Activated CD4-positive, alpha-beta memory T cell treated with anti-CD3 and anti-CD28 coated beads, Interleukin-2, amount 10 ng/mL, durations not matched to agents 7 days and 5 days (primary cell): ENCODE measurements at places on chromosomes 2 and 18. TPM values are rescaled to one million over a fixed set of nuclear protein-coding genes. Genes with fewer than 3 reads are reported as not detected.

DNA sequence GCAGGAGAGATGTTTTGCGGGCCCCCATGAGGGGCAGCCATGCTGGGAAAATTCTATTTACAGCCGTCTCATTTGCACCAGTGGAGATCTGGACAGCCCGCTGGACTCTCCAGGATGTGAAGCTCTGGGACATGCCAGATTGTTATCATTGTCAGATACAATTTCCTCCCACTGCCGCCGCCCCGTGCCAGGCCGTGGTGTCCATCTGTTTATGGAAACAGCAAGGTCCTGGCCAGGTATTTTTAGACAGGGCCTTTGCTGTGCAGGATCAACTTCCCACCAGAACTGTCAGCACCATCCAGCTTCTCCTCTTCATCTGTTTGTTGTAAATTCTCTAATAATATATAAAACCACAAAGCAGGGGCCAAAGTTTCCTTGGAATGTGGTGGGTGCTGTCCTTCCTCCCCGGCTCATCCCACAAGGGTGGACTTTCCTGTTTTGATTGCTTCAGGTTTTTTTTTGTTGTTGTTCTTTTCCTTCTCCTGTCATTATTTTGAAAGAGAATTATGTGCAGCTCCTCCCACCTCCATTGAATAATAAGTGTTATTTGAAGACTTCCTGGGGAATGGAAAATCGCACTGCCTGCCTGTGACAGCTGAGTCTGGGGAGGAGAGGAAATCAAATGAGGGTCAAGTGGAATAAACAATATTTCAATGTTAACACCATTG is 398.1 kb downstream of the TNS1 start:
- no peak for DNase-seq

GRCh38 chr2:148978706-148979105 is 59.8 kb upstream of the LYPD6B start:
- no peak for DNase-seq

DNA sequence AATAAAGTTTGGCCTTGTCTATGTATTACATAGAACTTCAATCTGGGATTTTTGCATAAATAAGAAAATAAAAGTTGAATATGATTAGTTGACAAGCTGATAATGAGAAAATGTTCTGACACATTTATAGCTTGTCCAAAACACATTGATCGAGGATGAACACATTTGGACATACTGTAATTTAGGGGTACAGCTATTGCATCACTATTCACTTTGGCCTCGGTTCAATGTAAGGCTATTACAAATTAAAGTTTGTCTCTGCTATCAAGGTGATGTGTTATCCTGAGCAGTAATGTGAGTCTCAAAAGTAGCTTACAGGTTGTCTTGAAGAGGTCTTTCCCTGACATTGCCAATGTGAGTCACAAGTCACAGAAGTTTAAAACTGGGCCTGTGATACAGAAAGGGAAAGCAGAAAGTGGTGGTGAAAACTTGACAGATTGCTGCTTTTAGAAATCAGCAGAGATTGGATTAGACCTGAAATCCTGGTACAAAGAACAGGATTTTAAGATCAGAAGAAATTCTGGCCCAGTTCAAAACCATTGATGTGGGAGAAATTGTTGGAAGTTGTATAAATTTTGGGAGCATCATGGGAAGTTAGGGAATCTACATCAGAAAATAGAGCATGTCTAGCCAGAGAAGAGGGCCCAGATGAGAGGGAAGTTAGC is 674.1 kb downstream of the NYAP2 start:
- no peak for DNase-seq

GRCh38 chr2:218927876-218928275 is 31.6 kb upstream of the CDK5R2 start:
- DNase-seq, result no peak

- DNase-seq, result no peak
Observed at GRCh38 chr2:143312441-143312840, 183.2 kb downstream of the ARHGAP15 start.

DNA sequence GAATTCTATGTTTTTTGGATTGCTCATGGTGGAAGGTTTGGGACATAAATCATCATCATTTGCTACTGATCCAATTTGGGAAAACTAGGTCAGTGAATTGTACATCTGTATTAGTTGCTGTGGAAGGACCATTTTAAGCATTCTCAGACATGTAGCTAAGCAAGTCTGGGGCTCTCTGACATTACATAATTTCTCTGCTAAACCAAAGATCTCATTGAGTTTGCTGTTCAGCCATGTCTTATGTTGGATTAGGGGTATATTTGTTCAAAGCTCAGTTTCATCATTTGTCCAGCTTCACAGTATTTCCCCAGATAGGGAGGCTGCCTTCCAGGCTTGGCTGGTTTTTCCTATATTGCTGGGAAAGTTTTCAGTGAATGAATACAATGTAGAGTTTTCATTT is 399.7 kb downstream of the MTX2 start:
- no peak for DNase-seq

DNA sequence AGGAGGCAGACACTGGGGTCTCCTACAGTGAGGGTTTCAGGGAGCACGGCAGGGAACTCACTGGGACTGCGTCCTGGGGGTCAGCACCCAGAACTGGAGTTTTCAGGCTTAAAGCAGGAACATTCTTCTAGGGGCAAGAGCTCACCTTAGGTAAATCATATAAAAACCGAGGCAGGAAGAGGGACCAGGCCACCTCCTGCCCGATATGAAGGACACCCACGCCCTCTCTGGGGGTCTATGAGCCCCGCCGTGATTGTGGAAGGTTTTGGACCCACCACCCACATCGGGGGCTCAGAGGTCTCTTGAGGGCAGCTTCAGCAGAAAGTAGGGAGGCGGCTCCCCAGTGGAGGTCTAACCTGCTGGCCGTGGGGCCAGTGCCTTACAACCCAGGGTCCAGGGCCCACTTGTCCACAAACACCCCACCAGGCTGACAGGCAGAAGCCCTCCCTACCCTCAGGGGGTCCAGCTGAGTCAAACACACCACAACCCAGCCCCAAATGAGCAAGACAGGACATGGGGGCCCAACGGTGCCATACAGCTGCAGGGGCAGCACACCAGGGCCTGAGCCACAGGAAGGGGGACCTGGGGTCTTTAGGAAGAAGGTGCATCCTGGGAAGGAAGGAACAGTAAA is 25.3 kb downstream of the CROCC2 start:
- peak; percentile 5 for DNase-seq

- no peak for DNase-seq
Observed at GRCh38 chr18:54607213-54608027, 16.4 kb downstream of the DYNAP start.

DNA sequence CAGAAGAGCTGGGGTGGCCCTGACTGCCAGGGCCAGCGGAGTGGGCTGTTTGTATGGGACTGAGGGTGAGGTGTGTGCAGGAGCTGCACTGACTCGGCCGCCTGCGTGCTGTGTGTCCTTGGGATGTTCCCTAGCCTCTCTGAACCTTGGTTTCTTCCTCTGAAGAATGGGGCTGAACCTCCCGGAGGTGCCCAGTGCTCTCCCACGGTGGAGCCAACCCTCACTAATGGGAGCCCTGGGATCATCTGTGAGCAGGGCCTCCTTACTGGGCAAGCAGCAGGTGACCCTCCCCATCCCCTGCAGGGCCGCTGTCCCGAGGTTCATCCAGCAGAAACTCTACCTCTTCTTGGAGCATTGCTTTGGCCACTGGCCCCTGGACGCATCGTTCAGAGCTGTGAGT is 11.7 kb upstream of the CCDC74A start:
- no peak for DNase-seq

GRCh38 chr2:72126186-72127100 is 21.2 kb downstream of the CYP26B1 start:
- no peak for DNase-seq

DNA sequence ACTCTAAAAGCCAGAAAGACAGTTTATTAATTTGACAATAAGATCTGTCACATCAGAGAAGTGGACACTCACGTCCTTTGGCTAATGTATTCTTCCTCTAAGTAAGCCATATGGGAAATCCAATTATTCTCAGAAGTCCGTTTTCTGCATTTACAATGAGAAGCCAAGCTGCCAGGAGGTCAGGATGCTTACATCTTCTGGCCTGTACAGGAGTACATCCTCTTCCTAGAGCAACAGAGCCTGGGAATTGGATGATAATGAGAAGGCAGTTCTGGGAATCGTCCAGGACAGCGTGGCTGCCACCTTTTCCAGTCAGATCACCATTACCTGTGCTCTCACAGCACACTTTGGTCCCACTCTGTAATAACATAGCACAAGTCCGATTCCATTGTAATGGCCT is 5.2 kb downstream of the RAPGEF4 start:
- DNase-seq, result no peak

DNA sequence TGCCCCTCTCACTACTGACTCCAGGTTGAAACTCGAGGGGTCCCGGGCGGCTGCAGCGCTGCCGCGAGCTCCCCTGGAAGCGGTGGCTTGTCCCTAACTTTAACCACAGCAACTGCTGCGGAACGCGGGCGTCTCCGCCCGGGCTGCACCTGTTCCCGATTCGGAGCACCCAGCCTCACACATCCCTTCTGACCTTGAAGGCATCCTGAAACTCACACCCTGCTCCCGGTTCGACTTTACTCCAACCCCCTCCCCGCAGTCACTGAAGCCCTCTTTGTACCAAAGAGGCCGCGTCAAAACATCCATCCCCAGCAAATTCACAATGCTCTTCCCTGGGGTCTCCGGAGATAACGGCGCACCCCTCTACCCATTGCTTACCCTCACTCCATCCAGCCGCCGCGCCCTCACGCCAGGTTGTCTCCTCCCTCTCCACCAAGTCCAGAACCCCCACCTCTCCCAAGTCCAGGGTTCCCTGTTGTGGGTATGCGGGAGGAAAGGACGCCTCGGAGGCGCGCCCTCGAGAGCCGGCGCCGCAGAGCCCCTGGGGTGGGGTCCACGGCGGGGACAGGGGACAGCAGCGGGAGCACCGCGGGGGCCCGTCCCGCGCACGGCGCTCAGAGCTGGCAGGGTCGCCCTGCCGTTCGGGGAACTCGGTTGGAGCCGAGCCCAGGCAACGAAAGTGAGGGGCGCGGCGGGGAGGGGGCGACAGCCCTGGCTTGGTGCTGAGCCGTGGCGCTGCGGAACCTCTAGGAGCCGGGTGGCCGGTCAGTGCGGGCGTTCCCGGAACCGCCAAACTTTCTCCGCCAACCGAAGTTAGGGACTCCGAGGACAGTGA is 934 bp downstream of the MYO5B start:
- no peak for DNase-seq

- no peak for DNase-seq
Observed at GRCh38 chr2:240455272-240455646, 19.8 kb downstream of the GPC1 start.

DNA sequence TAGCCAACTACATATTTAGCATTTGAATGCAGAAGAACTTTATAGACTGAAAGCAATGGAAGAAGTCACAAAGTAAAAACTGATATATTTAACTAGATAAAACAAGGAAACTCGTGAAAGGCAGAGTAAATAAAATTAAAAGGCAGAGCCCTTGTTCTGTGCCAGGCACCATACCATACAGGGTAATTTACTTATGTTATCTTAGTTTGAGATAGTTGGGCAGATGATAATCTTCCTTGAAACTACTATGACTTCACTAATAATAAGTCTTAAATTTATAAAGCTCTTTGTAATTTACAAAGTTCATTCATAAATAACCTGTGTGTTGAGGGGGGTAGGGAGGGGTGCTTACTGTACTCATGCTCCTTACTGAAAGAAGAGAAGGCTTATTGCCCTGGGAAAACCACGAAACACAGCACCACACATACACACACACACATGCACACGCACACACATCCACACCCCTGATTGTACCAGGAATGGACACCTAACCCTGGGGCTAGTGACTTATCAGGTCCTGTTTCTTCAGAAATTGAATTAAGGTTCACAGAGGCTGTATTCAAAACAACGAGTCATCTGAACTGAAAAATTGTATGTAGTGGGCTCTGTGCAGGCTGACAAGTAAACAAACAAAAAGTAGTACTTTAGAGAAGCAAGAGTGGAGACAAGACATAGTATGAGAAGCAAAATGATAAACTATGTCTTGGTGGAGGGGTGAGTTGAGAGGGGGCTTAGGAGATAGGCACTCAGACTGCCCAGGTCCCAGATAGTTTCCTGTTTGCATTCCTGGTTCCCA is 38.1 kb downstream of the AGFG1 start:
- DNase-seq, result no peak

- DNase-seq, result no peak
Observed at GRCh38 chr2:136534811-136535210, 230.5 kb upstream of the THSD7B start.

DNA sequence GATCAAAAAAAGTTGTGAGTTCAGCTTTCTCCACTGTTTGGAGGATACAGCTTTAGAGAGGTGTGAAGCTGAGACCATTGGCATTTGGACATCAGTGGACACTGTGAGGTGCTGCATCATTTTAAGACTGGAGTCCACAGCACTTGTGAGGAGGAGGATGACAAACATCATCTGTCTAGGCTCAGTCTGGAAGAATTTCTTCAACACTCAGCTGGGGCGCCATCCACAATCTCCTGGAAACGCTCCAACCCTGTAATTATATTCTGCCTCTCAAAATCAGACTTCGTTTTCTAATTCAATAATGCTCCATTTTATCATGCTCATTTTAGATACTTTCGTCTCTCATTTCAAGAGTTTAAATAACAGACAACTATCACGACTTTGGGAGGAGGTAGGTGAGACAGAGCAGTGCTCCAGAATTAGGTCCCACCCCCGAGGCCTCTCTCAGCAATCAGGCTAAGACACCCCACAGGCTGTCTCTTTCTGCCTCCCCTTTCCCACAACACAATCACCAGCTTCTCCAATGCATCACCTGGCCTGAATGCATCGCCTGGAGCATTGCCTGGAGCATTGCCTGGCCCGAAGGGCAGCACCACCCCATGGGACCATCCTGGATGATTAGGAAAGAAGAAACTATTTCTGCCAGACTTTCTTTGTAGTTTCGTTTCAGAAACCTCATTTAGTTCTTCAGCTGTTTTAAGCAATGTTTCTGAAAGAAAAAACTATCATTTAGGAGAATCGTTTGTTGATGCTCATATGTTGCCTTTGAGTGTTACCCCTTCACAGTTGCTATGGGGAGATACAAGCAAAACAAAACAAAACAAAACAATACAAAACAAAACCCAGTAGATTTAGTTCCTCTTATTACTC is 37.0 kb upstream of the DPP10 start:
- DNase-seq, result no peak

DNA sequence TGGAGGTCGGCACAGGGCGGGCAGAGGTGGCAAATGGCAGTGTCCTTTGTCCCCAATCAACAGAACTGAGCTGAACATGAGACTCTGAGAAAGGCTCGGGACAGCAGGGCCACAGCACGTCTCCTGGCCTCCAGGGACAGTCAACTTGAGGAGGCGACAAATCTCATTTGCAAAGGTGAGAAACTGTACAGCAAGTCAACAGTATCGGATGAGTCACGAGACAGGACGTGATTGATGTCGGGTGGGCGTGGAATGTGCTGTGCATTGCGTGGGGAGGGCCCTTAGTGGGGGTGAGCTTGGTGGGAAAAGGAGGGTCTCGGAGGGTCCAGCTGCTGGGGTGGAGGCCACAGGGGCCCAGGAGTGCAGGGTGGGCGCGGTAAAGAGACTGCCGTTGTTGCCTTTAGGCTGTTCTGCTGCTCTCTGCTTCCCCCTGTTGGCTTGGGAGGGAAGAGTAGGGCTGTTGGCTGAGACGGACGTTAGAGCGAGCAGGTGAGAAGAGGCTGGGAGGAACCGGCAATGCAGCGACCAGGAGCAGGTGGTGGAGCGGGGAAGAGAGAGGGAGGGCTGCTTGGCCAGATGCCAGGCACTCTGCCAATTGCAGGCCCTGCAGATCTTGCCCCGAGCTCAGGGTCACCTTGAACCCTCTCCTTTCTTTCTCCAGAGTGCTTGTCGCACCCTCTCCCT is 164.3 kb downstream of the BCL2 start:
- peak; percentile 77 for DNase-seq

The UGT1A3 gene
- total RNA-seq, result not detected

The KIF1A gene
- 0.58 TPM for total RNA-seq

The CSRNP3 gene
- total RNA-seq, result not detected

The ANO7 gene
- 0.53 TPM for total RNA-seq

The NXPH2 gene
- total RNA-seq, result not detected

The AQP12A gene
- not detected for total RNA-seq
